ENCODE measurements at places on chromosomes 13 and 19. TPM values are rescaled to one million over a fixed set of nuclear protein-coding genes. Genes with fewer than 3 reads are reported as not detected.
A peak's percentile ranks its signal among the peaks of the same experiment; 100 is the strongest.

DNA sequence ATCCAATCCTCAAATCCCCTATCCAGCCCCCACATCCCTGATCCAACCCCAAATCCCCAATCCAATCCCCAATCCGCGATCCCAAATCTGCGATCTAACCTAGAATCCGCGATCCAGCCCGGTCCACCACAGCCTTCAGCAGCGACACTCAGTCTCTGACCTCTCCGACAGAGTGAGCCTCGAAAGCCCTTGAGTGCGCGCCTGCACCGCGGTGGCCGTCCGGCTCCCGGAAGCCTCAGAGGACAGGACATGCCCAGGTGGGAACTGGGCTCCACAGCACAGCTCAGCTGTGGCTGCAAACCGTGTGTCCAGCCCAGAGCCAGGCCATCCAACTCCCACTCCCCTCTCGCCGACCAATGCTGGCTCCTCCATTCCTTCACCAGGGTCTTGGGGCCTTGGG is 48.8 kb upstream of the C1QTNF9B start:
- no peak overlapping the region for H3K4me3 ChIP-seq
- no peaks in the 10 kb centered on the region for H3K4me1 ChIP-seq
- DNase-seq: no peak

Gene ETV2
- 1.7 TPM for total RNA-seq

GRCh38 chr13:113001241-113002140 is 32.5 kb downstream of the MCF2L start:
- H3K27ac ChIP-seq: no peak overlapping the region
- no peak for DNase-seq
- H3K36me3 ChIP-seq: no peaks in the 10 kb centered on the region
- peaks cover 14% of the 10 kb centered on the region for H3K4me1 ChIP-seq
- peak overlapping the region; percentile 1 for H3K4me3 ChIP-seq

- peaks cover 19% of the 10 kb centered on the region for H3K27me3 ChIP-seq
- no peak overlapping the region for H3K4me3 ChIP-seq
- peaks cover 7% of the 10 kb centered on the region for H3K36me3 ChIP-seq
- no peak overlapping the region for H3K27ac ChIP-seq
- DNase-seq: no peak
These were observed 20.9 kb upstream of the IGSF23 start for GRCh38 chr19:44592451-44592890.

GRCh38 chr19:12886969-12887747 is at the start of gene KLF1:
Gene KLF1 (minus strand): TSS chr19:12887201. CDS start chr19:12887140, 61 bp downstream.
- peak within 1 kb of the TSS; percentile 82 for H3K4me3 ChIP-seq
- H3K27ac ChIP-seq: no peak within 1 kb of the TSS
- DNase-seq: no peak
- no peaks in the 10 kb centered on the region for H3K27me3 ChIP-seq

GRCh38 chr19:18588611-18589379 is at the start of gene REX1BD:
Gene REX1BD (plus strand): TSS chr19:18588798. CDS start chr19:18588802, 4 bp downstream.
- peak; percentile 91 for DNase-seq
- peaks cover 2% of the 10 kb centered on the region for H3K36me3 ChIP-seq
- peaks cover 53% of the 10 kb centered on the region for H3K4me1 ChIP-seq
- H3K4me3 ChIP-seq: peak within 1 kb of the TSS; percentile 90

- no peaks in the 10 kb centered on the region for H3K27me3 ChIP-seq
- H3K4me1 ChIP-seq: peaks cover 24% of the 10 kb centered on the region
- no peak overlapping the region for H3K27ac ChIP-seq
- H3K36me3 ChIP-seq: peaks cover 7% of the 10 kb centered on the region
- peak overlapping the region; percentile 59 for H3K4me3 ChIP-seq
These were observed 11.5 kb downstream of the CIB3 start for GRCh38 chr19:16161840-16162239.

Gene NDUFA7
- 62.5 TPM for total RNA-seq

- H3K36me3 ChIP-seq: peaks cover 18% of the 10 kb centered on the region
- peak overlapping the region; percentile 95 for H3K27ac ChIP-seq
- H3K4me1 ChIP-seq: peaks cover 54% of the 10 kb centered on the region
- peak; percentile 83 for DNase-seq
- no peaks in the 10 kb centered on the region for H3K27me3 ChIP-seq
These were observed 2.2 kb downstream of the FLT3LG start for GRCh38 chr19:49475995-49476880.

DNA sequence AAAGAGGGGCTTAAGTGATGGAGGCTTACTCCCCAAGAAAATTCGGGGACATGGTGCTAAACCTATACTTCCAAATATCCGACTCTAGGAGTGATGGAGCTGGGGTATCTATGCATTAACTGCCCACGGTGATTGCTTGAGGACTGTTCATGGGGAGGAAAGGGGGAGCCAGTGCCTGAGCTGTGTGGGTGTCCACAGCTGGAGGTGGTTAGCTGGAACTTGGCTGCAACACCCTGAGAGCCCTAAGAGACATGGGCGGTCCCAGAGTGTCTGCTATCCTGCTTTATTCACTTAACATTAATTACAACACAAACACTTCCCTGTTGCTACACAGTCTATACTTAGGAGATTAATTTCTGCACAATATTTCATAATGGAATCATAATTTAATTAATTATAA is 28.1 kb upstream of the POMP start:
- no peaks in the 10 kb centered on the region for H3K4me1 ChIP-seq
- H3K36me3 ChIP-seq: no peaks in the 10 kb centered on the region
- no peak overlapping the region for H3K4me3 ChIP-seq
- peaks cover 15% of the 10 kb centered on the region for H3K27me3 ChIP-seq
- DNase-seq: no peak
- no peak overlapping the region for H3K27ac ChIP-seq

Gene HCST
- 71.9 TPM for total RNA-seq

GRCh38 chr19:43620061-43621001 is 902 bp upstream of the ZNF428 start:
- H3K4me1 ChIP-seq: peaks cover 34% of the 10 kb centered on the region
- H3K36me3 ChIP-seq: peaks cover 3% of the 10 kb centered on the region
- H3K27ac ChIP-seq: peak overlapping the region; percentile 99

Gene WDR18
- total RNA-seq: 59.6 TPM

DNA sequence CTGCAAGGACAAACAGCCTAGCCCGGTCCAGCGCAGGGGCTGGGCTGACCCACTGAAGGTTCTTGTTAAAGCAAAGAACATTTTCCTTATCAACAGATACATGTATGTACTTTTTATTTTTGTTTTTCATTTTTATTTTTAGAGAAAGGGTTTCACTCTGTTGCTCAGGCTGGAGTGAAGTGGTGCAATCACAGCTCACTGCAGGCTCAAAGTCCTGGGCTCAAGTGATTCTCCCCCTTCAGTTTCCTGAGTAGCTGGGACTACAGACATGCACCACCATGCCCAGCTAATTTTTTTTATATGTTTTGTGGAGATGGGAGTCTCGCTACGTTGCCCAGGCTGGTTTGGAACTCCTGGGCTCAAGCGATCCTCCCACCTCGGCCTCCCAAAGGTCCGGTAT is 47.9 kb downstream of the CEBPG start:
- no peak overlapping the region for H3K27ac ChIP-seq
- H3K36me3 ChIP-seq: no peaks in the 10 kb centered on the region

Gene DCT
- 0.49 TPM for total RNA-seq

DNA sequence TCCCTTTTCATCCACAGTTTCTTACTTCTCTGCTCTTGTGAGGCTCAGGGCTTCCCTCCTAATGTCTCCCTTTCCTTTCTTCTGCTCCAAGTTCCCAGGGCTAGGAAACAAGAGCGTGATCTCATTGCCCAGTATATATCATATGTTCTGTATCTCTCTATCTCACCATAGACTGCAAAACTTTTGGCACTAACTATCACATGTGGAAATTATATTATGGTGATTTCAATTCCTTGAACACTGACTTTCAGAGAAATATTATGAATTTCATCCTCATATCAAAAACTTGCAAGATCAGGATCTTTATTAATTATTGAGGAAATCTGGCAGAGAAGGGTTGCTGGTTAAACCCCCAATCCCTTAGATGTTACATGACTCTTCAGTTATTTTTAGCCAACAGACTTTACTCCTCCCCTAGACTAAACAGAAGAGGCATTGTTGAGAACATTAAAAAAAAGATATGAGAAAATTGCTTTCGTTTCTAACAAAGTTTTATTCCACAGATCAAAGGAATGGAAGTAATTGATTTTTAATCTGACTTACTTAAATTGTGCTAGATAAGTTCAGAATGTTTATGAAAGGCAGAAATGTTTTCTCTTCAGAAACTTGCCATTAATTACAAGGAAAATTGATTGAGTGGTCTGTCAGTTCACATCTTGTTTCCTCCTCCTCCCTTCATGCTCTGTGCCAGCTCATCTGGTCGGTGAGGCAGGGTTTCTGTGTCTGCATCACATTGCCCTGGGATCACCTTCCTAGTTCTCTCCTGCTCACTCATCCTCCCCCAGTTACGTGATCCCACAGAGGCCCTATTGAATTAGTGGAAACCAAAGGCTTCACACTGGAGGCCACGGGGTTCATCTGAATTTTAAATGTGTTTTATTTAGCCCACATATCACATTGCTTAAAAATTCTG is 378.5 kb downstream of the LMO7 start:
- H3K27ac ChIP-seq: no peak overlapping the region
- no peaks in the 10 kb centered on the region for H3K4me1 ChIP-seq
- no peak for DNase-seq
- no peaks in the 10 kb centered on the region for H3K27me3 ChIP-seq

DNA sequence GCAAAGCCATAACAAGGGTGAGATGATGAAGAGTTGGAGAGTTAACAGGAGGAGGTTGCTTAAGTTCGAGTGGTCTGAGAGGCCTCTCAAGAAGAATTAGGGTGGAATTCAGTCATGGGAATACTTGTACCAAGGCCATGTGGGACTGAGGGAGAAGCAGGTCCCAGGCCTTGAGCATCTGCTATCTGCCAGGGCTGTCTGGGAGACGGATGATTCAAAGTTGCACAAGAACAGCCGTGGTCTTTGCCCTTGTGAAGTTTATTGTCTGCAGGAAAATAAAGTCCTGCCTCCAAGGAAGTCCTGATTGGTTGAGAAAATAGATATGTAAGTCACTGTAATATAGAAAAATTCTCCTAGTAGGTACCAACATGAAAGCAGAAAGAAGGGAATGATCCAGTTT is 178.8 kb upstream of the RFC3 start:
- H3K4me1 ChIP-seq: peaks cover 45% of the 10 kb centered on the region
- DNase-seq: no peak
- no peak overlapping the region for H3K4me3 ChIP-seq
- H3K36me3 ChIP-seq: peaks cover 2% of the 10 kb centered on the region
- peak overlapping the region; percentile 13 for H3K27ac ChIP-seq

DNA sequence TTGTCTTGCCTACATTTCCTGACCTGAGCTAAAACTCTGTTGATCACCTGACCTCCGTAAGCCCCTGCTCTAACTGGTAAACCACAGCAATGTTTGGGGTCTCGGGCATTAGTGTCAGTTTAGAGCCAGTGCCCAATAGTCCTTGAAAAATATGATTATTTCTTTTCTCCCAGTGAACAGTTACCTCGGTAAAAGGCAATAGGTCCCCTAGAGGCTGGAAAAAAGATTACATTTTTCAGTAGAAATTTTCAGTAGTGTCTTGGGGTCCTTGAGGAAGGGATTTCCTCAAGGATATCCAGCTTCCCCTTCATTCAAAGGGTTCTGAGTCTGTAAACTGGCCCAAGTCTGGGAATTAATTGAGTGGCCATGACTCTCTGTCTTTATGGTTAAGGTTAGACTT is 177.5 kb downstream of the SLC7A1 start:
- H3K27ac ChIP-seq: no peak overlapping the region
- H3K4me1 ChIP-seq: no peaks in the 10 kb centered on the region
- H3K4me3 ChIP-seq: no peak overlapping the region

Gene ECSIT
- 44.0 TPM for total RNA-seq

Gene CD33
- total RNA-seq: 2.6 TPM

GRCh38 chr13:34001389-34001788 is 183.4 kb downstream of the RFC3 start:
- H3K27ac ChIP-seq: no peak overlapping the region
- no peak for DNase-seq
- H3K27me3 ChIP-seq: no peaks in the 10 kb centered on the region
- no peaks in the 10 kb centered on the region for H3K36me3 ChIP-seq
- H3K4me3 ChIP-seq: no peak overlapping the region
- H3K4me1 ChIP-seq: no peaks in the 10 kb centered on the region

DNA sequence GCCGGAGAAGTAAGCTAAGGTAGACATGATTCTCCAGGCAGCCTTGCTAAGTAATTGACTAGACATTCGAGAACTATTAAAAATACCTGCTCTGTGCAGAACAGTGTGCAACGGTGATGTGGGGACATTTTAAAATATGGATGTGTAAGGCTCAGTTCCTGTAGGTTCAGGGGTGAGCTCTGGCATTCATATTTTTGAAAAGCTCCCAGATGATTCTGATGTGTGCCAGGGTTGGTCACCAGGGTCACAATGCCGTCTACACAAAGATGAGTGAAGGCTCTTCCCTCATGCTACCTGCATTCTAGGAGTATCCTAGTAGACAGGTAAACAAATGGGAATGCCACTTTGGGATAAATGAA is 702 bp upstream of the EPSTI1 start:
- H3K36me3 ChIP-seq: peaks cover 1% of the 10 kb centered on the region
- peak overlapping the region; percentile 98 for H3K4me3 ChIP-seq
- peak; percentile 22 for DNase-seq
- peaks cover 76% of the 10 kb centered on the region for H3K4me1 ChIP-seq

DNA sequence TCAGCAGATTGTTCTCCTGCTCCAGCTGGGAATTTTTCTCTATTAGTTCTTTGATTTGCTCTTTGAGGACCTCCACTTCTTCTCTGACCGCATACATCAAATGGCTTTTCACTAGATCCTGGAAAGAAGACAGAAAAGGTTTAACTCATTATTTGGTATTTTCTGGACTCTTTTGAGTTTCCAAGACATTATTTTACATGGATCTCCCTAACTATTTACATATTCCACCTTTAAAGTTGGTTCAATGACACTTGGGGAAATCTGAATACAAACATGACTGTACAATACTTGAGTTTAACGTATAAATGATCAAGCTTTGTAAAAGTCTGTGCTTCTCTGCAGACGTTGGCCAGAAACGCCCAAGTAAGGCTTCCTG is 61.1 kb downstream of the SERP2 start:
- no peak for DNase-seq
- peaks cover 34% of the 10 kb centered on the region for H3K4me1 ChIP-seq
- peak overlapping the region; percentile 93 for H3K4me3 ChIP-seq
- peaks cover 23% of the 10 kb centered on the region for H3K27me3 ChIP-seq
- H3K27ac ChIP-seq: no peak overlapping the region

Gene URAD
- not detected for total RNA-seq

Gene NLRP11
- not detected for total RNA-seq

- no peak overlapping the region for H3K27ac ChIP-seq
- H3K36me3 ChIP-seq: no peaks in the 10 kb centered on the region
These were observed 12.4 kb upstream of the VWA8 start for GRCh38 chr13:41973247-41973741.

- H3K27ac ChIP-seq: no peak overlapping the region
- H3K27me3 ChIP-seq: peaks cover 7% of the 10 kb centered on the region
- no peak overlapping the region for H3K4me3 ChIP-seq
- H3K36me3 ChIP-seq: no peaks in the 10 kb centered on the region
These were observed 142.3 kb upstream of the SOX1 start for GRCh38 chr13:111924678-111925075.

DNA sequence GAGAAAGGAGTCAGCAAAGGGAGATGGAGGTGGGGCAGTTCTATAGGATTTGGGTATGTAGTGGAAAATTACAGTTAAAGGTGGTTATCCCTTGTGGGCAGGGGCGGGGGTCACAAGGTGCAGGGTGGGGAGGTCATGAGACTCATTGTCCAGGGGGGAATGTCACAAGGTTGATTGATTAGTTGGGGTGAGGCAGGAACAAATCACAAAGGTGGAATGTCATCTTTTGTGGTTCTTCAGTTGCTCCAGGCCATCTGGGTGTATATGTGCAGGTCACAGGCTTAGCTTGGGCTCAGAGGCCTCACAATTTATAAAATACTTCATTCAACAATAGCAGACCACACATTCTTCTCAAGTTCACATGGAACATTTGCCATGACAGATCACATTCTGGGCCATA is 109.6 kb downstream of the ATP11A start:
- H3K4me3 ChIP-seq: no peak overlapping the region
- H3K27ac ChIP-seq: no peak overlapping the region
- no peak for DNase-seq
- no peaks in the 10 kb centered on the region for H3K27me3 ChIP-seq
- peaks cover 11% of the 10 kb centered on the region for H3K36me3 ChIP-seq

Gene SELENOW
- 79.5 TPM for total RNA-seq

Data from activated T-cell treated with anti-CD3 and anti-CD28 coated beads, Interleukin-2, amount 50 U/mL, for 72 hours (primary cell).